ENCODE measurements at places on chromosomes 6 and 20. TPM values are rescaled to one million over a fixed set of nuclear protein-coding genes. Genes with fewer than 3 reads are reported as not detected.
A peak's percentile ranks its signal among the peaks of the same experiment; 100 is the strongest.

FRK gene
- total RNA-seq: 6.9 TPM

DNA sequence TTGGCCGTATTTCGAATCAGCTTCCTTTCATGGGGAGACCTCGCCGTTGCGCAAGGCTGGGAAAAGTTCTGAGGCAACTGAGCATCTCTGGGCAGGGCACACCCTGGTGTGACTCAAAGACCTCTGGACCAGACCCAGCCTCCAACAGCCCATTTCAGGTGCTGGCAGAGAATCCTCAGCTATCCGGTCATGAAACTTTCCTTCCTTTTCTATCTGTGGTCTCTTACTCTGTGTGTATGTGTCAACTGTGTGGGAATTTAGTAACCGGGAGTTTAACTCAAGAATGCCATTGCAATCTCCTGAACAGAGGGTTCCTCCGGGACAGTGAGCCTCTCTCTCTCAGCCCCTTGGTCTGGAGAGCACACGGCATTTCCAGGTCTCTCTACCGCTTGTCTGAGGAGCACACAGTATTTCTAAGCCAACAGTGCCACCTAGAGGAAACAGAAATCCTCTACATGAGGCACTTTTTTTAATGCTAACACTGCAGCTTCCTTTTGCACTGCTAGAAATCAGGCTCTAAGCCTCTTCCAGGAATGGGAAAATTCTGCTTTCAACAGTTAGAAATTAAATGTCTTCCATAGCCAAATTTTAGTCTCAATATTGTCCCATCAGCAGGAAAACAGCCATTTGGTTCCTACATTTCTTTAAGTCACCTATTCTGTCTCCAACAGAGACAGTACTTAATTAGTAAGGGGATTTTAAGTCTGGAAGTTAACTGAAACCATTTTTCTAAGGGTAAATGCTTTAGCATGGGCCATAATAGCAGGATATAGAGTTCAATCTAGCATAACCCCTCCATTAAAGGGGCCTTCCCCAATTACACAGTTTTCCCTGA is 32.7 kb downstream of the PLN start:
- peak; percentile 25 for DNase-seq

DNA sequence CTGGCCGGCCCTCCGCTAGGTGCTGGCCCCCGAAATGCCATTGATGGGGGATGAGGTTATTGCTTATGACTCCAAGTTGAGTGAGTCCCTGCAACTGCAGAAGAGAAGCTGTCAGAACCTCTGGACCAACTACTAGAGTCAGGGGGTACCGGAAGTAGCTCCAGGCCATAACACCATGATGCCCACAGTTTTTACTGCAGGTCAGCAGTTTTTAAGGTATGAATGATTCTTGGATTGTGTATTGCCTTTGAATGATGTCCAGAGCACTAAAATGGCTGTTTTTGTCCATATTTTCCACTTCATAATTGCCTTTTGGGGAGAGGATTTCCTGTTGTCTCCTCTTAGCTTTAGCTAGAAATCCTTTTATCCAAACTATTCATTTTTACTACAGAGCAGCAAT is 148.4 kb downstream of the PDE10A start:
- no peak for DNase-seq

DNA sequence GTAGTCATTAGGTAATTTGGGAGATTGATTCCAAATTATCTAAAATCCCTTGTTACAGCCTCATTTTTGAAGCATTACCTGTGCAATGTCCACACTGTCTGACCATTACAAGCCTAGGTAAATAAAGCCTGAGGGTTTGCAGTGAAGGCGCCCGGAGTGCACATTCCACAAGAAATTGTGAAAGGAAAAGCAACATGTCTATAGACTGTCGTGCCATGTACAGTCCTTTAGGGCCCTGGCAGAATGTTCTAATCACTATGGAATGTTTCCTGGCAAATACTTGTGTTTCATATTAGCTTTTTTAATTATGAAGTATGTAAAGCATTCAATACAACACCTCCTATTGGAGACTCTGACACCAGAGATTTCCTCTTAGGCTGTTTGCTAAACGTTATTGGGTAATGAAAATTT is 28.9 kb downstream of the PREP start:
- DNase-seq: no peak

DNA sequence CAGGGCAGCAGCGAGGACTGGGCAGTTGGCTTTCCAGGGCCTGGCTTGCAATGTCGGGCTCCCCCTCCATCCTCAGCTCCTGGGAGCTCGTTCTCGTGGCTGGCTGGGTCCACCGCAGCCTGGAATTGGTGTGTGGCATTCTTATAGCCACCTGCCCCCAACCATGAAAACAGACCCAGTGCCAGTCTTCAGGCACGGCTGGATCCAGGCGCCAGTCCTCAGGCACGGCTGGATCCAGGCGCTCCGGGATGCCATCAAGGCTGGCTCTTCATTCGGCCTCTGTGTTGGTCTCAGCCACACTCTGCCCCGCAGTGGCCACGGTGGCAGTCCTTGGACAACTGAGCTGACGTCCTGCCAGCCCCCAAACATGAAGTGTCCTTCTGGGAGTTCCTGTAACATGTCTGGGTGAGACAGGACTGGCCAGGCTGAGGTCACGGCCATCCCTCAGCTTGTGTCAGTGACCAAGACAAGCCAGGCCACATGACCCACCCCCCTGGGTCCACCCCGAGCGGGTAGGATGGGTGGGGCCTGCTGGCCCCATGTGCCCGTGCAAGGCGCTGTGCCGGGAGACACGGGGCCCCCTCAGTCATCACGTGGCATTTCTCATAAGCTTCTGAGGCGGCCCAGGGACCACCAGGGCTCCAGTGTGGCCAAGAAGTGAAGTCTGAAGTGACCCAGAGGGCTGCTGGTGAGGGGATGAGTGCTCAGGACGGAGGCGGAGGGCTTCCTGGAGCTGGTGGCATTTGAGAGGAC is 99.0 kb downstream of the TAF4 start:
- DNase-seq: no peak

DNA sequence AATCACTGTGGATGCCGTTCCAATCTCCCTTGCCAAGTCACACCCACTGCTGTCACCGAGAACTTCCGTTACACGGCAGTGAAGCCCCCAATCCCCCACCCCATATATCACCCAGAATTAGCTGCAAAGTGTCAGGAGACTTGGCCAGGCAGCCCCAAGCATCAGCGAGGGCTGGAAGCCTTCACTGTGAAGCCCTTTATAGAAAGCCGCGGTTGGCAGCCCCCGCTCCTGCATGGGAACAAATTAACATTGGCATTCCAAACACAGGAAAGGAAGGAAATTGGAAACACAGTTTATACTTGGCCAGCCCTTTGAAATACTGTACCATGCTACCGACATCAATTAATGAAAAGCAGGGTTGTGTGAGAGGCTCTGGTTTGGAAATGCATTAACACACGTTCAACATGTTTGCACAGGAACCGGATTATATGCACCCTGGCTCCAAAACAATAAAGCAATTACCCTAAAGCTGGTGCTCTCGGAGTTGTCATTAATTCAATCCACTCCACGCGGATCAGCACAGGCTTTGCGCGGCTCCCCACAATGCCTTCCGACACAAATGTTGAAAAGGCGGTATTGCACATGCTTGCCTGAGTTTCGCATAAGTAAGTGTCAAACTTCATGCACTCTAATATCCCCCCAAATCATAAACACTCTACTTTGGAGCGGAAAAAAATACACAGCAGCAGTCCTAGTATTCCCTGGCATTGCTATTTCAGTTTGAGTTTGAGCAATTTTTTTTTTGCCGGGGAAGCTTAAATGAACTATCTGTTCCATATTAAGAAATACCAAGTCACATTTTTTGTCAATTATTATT is 7.1 kb downstream of the BMP7 start:
- DNase-seq: no peak

DNA sequence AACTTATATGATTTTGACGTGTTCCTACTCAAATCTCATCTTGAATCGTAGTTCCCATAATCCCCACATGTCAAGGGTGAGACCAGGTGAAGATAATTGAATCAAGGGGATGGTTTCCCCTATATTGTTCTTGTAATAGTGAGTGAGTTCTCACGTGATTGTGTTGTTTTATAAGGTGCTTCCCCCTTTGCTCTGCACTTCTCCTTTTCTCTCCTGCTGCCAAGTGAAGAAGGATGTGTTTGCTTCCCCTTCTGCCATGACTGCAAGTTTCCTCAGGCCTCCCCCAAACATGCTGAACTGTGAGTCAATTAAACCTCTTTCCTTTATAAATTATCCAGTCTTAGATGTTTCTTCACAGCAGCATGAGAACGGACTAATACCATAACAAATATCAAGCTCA is 83.2 kb downstream of the MANEA start:
- DNase-seq: no peak

GRCh38 chr20:17648791-17649730 is 33.0 kb downstream of the RRBP1 start:
- no peak for DNase-seq

- DNase-seq: no peak
Measured at GRCh38 chr6:66307490-66307889, 600.5 kb upstream of the EYS start.

OR2J3 gene
- total RNA-seq: not detected

Data from NCI-H460 (cell line).